ENCODE measurements at places on chromosomes 3 and 15.
A peak's percentile ranks its signal among the peaks of the same experiment; 100 is the strongest.

GRCh38 chr3:18559331-18559842, 134.2 kb upstream of the SATB1 start:
- DNase-seq, result peak; percentile 21

- DNase-seq, result peak; percentile 75
Measured at GRCh38 chr15:70486451-70487386, 276.6 kb downstream of the UACA start.

DNA sequence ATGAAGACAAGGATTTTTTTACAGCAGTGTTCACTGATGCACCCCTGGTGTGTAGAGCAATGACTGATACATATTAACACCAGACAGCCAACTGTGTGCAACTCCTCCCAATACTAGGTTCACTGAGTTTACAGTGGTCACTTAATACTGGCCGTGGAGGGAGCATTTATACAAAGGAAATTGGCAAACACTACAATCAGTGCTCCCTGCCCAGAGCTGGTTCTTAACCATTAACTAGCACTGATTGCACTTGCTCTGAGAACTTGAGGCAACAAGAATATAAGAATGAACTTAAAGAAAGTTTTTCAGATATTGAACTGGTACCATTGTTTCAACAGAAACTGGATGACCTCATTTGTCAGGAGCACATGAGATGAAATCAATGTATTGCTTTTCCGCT, 110.6 kb downstream of the MAGI1 start:
- DNase-seq, result no peak

DNA sequence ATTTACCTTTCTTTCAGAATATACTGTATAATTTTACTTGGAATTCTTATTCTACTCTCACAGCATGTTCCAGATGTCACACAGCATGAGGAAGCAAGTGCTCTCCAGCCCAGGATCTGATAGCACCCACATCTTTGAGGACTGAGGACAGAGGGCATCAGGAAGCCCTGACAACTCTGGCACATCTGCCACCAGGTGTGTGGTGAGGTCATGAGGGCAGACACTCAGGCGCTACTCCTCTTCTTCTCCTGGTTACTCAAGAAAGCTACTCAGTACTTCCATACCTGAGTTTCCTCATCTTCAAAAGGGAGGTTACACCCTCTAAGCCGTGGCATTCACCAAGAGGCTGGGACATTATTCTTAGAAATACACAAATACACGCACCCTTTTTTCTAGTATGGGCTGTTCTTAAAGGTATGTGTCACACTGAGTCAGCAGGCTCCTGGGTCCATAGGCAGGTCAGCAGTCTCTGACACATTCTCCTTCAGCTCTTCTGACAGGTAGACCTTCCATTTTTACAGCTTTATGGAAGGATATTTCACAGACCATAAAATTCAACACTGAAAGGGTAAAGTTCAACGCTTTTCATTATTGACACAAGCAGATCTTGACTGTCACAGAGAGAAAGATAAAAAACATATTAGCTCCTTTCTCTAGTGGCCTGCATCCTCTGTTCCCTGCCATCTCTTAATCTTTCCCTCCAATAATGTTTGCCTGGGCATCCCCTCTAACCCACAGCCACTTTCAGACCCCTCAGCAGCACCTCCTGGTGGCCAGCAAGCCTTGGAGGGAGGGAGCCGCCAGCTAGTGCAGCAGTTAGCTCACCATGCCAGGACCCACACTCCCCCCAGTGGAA, 103.2 kb upstream of the TJP1 start:
- peak; percentile 6 for DNase-seq

DNA sequence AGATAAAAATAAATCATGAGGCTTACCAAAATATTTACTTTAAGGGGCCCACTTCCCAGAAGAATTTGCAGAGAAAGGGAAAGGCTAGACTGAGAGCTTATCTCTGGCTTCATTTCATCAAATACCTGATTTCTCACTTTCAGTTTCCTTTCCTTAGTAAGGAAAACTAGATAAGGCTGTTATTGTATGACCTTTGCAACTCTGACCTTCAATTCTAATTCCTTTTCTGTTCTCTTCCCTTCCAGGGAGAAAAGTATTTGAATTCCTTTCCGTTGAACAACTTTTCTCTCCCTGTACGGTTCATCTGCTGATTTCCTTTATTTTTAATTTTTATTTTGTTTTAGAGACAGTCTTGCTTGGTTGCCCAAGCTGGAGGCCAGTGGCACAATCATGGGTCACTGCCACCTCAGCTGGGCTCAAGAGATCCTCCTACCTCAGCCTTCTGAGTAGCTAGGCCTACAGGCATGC, 7.1 kb upstream of the PXK start:
- no peak for DNase-seq

- DNase-seq, result no peak
Measured at GRCh38 chr3:191176038-191176785, 22.8 kb upstream of the OSTN start.
